Mesenteric fat pad (tissue), 1 donor: ENCODE measurements at places on chromosomes 16 and 17. TPM values are rescaled to one million over a fixed set of nuclear protein-coding genes. Genes with fewer than 3 reads are reported as not detected.

The PRKAR1A gene
- 470 TPM for total RNA-seq

The EFNB3 gene
- total RNA-seq: 0.58 TPM

GRCh38 chr17:46144246-46144645 is 49.0 kb downstream of the KANSL1 start:
- DNase-seq: no peak

GRCh38 chr16:3431779-3432219 is 11.5 kb downstream of the ZNF597 start:
- DNase-seq: no peak

DNA sequence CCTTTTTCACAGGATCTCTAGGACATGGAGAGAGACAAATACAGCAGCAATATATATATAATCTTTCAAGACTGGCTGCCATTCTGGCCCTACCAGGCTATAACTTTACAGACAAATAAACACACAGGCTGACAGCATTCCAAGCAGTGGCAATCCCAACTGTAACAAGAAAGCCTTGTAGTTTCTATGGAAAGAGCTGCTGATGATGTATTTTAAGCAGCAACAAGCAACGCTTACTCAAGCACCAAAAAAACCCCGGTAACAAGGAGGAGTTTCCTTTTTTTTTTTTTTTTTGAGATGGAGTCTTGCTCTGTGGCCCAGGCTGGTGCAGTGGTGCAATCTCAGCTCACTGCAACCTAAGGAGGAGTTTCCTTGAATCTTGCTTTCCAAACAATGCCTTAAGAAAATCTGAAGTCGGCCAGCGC is 23.2 kb downstream of the LSM12 start:
- peak; percentile 43 for DNase-seq

GRCh38 chr17:1588821-1589585 is 26.4 kb upstream of the PITPNA start:
- DNase-seq: no peak

GRCh38 chr17:36500745-36501225 is 14.3 kb downstream of the ZNHIT3 start:
- peak; percentile 85 for DNase-seq
